Activated CD4-positive, alpha-beta T cell treated with anti-CD3 and anti-CD28 coated beads, Interleukin-2, amount 10 ng/mL, durations not matched to agents 7 days and 5 days (primary cell): ENCODE measurements at places on chromosomes 4 and X.

DNA sequence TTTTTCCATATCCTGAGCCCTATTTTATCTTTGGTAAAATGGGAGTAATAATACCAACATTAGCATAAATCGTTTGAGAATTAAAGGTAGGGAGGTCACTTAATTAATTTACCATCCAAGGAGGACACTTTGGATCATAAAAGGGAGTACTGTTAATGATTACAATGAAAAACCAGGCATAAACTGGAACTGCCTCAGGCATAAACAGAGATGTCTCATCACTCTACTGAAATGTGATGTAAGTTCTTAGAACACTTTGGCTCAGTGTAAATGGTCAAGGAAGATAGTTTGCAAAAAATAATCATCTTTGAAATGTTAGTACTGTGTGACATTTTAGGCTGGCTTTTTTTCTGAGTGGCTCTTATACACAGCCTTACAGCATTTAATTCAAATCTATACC lies 268.7 kb downstream of the SLC39A8 start:
- DNase-seq, result no peak

DNA sequence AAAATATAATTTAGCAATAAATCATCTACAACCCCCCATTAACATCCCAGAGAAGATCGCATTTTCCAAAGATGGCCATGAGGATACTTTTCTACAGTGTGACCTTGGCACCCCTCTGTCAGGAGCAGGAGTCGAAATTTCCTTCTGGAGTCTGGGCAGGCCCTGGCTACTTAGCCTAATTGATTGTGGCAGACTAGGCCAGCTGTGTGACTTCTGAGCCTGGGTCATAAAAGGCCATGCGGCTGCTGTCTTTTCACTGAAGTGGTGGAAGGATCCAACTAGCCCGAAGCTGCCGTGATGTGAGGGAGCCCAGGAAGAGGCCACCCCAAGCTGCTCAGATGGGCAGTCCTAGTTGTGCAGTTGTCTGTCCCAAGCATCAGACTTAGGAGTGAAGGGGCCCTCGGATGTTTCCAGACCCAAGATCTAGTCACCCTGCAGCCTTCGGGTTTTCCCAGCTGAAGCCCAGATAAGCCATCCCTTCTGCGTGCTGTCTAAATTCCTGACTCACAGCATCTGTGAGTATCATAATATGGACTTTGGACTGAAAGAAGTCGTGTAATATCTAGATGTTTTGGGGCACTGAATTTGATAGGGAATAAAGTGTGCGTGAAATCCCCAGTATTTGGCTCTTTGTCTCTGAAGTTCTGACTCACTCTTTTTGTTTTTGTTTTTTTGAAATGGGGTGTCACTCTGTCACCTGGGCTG lies 21.0 kb downstream of the PDK3 start:
- DNase-seq, result no peak

DNA sequence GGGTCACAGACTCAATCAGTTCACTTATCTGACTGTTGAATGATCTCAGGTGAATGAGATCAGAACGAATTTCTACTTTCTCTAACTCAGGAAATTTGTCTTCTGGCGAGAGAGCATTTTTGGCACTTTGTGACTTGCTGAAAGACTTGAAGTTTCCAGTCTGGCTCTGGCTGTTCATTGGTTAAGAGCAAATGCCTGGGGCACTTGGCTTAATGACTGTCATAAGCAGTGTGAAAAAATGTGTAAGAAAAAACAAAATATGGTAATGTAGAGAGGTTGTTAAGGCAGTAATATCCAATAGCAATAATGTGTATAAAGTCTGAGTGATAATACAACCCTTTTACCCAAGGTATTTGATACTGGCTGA lies 71.3 kb upstream of the PGRMC2 start:
- DNase-seq, result no peak

- DNase-seq, result no peak
Measured at GRCh38 chr4:83536362-83537272, 709 bp downstream of the GPAT3 start.

- DNase-seq, result no peak
Measured at GRCh38 chr4:94500685-94501084, 48.9 kb downstream of the PDLIM5 start.

DNA sequence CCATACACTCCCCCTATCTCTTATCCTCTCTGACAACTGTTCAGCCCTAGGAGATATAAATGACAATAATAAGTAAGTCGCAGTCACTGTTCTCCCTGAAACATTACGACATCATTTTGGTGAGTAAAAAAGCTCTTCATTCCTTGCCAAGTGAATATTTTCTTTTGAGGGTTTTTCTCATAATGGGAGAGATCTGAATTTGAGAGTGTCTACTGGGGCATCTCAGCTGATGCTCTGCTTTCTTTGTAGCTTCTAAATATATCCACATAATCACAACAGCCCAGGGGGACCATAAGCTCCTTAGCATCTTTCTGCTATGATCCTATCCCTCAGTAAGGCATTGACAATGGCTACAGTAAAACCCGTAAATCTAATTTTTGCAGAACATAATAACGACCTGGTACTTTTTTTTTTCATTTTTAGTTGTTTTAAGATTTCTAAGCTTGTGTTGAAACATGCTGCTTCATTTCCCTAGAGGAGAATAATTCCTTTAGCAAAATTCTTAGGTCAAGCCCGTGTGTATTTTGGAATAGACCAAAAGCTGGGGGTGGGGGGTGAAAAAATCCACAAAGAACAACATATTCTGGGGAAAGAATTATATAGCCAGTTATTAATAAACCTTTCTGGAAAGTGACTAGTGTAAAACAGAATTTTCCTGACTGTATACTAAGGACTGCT lies 78.1 kb upstream of the GPM6B start:
- DNase-seq, result no peak

DNA sequence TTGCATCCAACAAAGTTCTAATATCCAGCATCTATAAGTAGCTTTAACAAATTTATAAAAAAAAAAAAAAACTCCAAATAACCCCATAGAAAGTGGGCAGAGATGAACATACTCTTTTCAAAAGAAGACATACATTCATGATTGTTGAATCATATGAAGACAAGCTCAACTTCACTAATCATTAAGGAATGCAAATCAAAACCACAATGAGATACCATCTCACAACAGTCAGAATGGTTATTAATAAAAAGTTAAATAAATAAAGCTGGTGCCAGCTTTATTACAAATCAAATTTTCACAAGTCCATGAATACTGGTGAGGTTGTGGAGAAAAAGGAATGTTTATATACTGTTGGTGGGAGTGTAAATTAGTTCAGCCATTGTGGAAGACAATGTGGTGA lies 592.0 kb downstream of the IQCM start:
- DNase-seq, result no peak

DNA sequence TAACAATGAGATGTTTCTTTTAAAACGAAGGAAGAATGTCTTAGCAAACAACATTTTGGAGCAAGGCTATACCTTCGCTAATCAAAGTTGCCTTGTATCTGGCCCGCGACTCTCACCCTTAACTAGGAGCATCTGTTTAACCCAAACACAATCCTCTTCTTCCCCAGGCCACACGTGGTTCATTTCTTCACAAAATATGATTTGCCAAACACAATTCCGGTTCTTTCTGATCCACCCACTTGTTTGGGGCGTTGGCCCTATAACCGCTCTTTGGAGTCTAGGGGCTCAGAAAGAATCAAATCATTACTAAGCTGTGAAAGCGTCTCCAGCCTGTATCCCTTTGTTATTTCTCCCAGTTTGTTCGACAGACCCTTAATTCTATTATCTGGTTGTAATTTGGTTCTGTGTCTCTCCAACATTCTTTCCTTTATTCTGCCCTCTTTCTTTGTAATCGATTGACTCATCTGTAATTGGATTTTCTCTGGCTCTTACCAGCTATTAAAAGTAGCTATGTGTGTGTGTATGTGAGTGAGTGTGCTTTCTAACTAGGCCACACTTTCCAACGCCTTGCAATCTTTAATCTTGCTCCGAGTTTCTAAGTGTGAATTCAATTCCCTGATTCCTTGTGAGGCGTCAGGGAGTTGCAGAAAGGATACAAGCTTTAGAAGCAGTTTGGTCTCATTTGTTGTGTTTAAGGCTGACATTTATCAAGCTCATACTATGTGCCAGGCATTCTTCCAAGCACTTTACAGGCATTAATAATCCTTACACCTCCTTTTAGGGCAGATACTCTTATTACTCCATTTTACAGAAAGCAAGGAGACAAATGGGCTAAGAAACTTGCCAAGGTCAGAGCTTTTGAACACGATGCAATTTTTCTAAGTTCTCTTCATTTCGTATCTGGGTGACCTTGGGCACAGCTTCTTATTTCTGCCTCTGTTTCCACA lies 138.6 kb upstream of the CPEB2 start:
- no peak for DNase-seq

- DNase-seq, result no peak
Measured at GRCh38 chr4:10664408-10664807, 20.2 kb downstream of the CLNK start.

DNA sequence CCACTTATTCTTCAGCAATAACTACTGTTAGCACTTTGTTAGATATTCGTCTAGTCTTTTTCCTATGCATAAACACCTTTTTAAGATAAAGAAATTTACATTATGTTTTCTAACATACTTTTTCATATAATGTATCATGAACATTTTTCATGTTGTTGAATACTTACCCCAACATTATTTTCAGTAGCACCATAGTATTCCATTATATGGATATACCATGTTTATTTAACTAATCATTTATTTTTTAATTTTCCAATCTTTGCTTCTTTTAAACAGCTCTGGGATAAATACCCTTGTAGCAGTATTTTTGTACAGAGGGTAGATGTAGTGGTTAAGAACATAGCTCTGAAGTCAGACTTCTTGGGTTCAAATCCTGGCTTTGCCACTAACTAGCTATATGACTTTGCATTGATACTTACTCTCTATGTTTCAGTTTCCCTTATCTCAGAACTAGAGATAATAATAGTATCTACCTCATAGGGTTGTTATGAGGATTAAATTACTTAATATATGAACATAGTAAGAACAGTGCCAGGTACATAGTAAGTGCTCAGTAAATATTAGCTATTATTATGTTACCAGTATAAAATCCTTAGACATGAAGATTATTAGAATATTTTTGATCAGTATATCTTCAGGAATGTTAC lies 11.3 kb downstream of the EXOC1 start:
- DNase-seq, result no peak

DNA sequence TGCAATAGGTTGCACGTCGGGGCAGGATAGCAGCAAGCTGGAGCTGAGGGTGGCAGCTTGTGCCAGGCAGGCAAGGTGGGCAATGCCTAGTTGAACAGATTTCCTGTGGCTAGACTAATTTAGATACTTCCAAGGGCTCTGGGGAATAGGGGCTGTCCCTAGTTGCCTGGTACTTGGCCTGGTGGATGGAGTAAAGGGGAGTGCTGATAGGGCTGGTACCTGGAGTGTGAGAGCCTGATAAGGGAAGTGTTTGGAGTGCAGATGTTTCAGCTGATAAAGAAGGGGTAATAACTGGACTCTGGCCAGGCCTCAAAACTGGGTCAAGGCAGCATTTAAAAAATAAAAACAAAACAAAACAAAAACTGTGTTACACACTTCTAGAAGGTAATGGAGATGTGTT lies 665.5 kb downstream of the CCSER1 start:
- DNase-seq, result no peak

GRCh38 chr4:6222761-6223292 lies 22.5 kb upstream of the JAKMIP1 start:
- no peak for DNase-seq

GRCh38 chr4:91025241-91026148 lies 898.3 kb downstream of the CCSER1 start:
- DNase-seq, result no peak

GRCh38 chr4:140213116-140213515 lies 59.1 kb upstream of the MAML3 start:
- DNase-seq, result no peak

- no peak for DNase-seq
Measured at GRCh38 chr4:4871242-4871572, 11.7 kb downstream of the MSX1 start.
